Substantia nigra (tissue), 51 donors: ENCODE measurements at places on chromosomes 12 and 14.

DNA sequence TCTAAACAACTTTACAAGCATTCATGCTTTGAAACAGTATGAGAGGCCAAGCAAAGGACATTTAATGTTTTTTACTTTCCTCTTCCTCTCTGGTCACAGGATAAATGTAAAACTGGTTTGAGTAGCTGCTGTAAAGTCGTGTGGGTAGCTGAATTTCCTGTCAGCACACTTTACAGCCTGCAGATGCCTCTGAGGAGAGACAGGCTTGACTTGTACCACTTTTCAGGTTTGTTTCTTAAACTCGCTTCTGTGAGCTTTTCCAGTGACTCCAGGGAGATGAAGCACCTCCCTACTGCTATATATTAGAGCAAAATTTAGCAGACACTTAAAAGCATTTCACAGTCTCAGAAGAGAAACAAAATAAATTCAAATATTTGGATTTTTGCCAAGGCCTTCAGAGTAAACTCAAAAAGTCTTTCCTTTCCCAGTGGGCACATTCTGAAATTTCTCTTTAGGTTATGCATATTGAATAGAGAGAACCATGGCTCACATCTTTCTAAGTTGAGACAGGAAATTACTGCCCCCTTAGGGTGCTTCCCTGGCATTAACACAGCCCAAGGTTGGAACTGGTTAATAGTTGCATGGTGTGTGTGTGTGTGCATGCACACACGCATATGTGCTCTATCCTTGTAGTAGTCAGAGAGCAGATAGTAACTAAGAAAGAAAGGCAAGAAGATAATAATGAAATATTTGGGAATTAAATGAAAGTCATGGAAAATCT lies 557.3 kb upstream of the MIS18BP1 start:
- no peak for DNase-seq

DNA sequence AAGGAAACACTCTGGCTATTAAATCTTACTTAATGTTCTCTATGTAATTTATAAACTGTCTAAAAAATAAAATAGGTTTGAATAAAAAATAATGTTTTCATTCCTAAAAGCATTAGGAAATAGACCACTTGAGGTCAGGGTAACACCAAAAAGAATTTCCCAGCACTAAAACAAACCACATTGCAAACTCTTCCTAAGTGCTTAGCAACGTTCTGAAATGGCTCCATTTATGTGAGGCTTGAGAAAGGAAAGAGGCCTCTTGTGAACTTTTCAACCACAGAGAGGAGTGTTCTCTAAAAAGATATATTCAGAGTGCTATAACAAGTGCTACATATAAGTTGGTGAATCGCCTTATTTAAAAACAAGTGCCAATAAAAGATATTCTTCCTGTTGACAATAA lies 42.7 kb downstream of the ALX1 start:
- no peak for DNase-seq

GRCh38 chr12:33438025-33438772 lies 1.4 kb downstream of the SYT10 start:
- DNase-seq = no peak

DNA sequence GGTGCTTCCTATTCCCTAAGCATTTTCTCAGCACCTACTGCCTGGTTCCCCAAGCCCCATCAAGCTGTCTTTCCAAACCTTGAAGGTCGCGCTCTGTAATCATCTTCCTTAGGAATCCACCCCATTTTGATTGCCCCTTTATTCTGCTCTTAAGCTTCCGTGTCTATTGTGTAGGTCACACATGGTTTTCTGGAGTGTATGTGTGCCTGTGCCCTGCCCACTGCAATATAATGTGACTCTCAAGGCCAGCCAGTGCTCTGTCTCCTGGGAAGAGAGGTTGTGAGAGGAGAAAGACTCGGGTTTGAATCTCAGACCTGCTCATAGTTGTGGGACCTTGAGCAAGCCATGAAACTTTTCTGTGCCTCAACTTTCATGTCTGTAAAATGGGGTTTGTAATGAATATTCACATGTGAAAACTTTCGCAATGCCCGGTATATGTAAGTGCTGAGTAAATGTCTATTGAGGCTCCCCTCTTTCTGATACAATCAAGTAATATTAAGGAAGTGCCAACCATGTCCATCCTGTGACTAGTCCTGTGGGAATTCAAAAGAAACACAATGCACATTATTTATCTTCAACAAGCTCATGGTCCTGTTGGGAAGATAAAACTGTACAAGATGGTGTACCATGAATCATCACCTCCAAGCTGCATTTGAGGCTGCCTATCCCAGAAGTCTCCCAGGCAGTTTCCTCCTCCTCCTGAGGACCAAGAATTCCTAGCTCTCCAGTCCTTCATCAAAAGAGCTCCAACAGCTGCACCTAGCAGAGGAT lies 774 bp upstream of the KRT75 start:
- no peak for DNase-seq

- DNase-seq = no peak
Observed at GRCh38 chr14:72401632-72402376, 469.6 kb downstream of the RGS6 start.

DNA sequence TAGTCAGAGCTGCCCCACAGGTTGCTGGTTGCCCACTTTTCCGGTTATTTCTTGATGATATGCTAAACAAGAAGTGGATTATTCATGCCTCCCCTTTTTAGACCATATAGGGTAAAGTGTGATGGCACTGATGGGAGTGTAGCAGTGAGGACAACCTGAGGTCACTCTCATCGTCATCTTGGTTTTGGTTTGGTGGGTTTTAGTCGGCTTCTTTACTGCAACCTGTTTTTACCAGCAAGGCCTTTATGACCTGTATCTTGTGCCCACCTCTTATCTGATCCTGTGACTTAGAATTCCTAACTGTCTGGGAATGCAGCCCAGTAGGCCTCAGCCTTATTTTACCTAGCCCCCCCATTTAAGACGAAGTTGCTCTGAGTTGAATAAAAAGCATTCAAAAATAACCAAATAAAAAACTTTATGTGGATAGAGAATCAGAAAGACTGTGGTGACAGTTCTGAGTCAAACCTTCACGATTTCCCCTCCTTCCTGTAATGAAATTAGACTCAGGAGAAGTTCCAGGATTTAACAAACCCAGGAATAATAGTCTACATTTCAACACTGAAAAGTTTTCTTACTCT lies 144.2 kb downstream of the PAWR start:
- no peak for DNase-seq
